Osteoblast (primary cell): ENCODE measurements at places on chromosomes 2 and 18. TPM values are rescaled to one million over a fixed set of nuclear protein-coding genes. Genes with fewer than 3 reads are reported as not detected.

Gene ITGB6
- total RNA-seq, result under 0.01 TPM in 2 replicates

Gene RAB6C
- not detected in 2 replicates for total RNA-seq

Gene SP5
- not detected in 2 replicates for total RNA-seq

- no peak for DNase-seq
- no peak overlapping the region for H3K4me3 ChIP-seq
- no peaks in the 10 kb centered on the region for H3K4me1 ChIP-seq
- H3K36me3 ChIP-seq, result no peaks in the 10 kb centered on the region
- no peaks in the 10 kb centered on the region for H3K27me3 ChIP-seq
Observed at GRCh38 chr2:4358837-4359236, 655.5 kb downstream of the DCDC2C start.

- H3K4me1 ChIP-seq, result no peaks in the 10 kb centered on the region
- no peaks in the 10 kb centered on the region for H3K36me3 ChIP-seq
- H3K27ac ChIP-seq, result no peak overlapping the region
- DNase-seq, result peak; percentile 61
Observed at GRCh38 chr18:31581498-31582197, 10.0 kb upstream of the TTR start.

DNA sequence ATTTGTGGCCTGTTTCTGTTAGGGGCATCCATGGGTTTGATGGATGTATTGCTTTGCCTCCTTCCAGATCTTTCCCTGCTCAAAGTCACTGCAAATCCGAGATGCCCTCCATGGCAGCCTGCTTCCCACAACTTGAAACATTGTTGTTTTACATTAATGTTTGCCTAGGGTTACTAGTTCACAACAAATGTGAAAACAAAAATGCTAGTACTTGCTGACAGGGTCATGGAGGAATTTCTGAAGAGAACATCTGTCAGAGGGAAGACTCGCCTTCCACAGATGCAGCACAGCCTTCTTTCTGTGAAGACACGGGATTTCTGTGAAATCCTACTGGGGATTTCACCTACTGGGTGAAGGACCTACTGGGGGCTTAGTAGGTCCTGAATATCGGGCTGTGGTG, 260.0 kb upstream of the FN1 start:
- no peak overlapping the region for H3K4me3 ChIP-seq
- peaks cover 57% of the 10 kb centered on the region for H3K4me1 ChIP-seq
- no peaks in the 10 kb centered on the region for H3K27me3 ChIP-seq

DNA sequence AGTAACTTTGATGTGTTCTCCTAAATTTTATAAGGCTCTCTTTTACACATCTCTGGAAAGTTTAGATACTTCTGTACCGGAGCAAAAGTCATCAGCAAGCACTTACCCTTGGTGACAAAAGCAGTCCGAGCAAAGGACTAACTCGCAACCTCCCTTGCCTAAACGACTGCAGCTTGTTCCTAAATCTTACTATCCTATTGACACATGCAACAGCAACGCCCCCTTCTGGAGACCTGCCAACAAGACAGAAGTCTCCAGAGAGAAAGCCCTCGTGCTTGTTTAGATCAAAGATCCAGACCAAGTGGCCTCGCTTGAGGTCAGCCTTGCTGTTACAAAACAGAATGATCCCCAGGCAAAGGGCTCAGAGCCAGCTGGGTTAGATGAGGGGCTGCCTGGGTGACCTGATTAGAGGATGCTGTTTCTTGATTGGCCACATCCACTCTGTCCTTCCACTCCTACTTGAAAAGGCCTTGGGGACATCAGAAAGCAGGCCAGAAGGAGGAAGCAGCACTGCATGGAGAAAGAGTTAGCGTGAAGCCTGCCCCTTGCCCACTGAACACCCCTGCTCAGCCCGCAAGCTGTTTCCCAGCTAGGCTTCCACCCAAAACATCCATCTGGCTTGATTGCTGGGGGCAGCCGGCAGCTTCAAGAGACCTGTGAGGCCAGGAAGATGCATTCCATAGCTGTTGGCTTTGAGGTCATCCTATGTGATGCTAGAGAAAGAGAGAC, 94.3 kb downstream of the HNRNPLL start:
- H3K27me3 ChIP-seq, result peaks cover 4% of the 10 kb centered on the region
- no peaks in the 10 kb centered on the region for H3K36me3 ChIP-seq
- H3K4me3 ChIP-seq, result no peak overlapping the region
- no peak overlapping the region for H3K27ac ChIP-seq
- DNase-seq, result no peak

GRCh38 chr2:38446906-38447561, 70.0 kb upstream of the ATL2 start:
- no peak for DNase-seq
- no peak overlapping the region for H3K27ac ChIP-seq
- H3K27me3 ChIP-seq, result peaks cover 47% of the 10 kb centered on the region
- peaks cover 5% of the 10 kb centered on the region for H3K4me1 ChIP-seq
- no peaks in the 10 kb centered on the region for H3K36me3 ChIP-seq

GRCh38 chr2:162221064-162221463, 22.2 kb downstream of the FAP start:
- peaks cover 81% of the 10 kb centered on the region for H3K36me3 ChIP-seq
- H3K27ac ChIP-seq, result no peak overlapping the region
- H3K27me3 ChIP-seq, result no peaks in the 10 kb centered on the region
- DNase-seq, result peak; percentile 80
